ENCODE measurements at places on chromosomes 3 and 15.

- DNase-seq = no peak
These were observed 12.4 kb upstream of the CACNA2D2 start for GRCh38 chr3:50515565-50516439.

- DNase-seq = no peak
These were observed 12.0 kb upstream of the SEMA4B start for GRCh38 chr15:90188914-90189748.

DNA sequence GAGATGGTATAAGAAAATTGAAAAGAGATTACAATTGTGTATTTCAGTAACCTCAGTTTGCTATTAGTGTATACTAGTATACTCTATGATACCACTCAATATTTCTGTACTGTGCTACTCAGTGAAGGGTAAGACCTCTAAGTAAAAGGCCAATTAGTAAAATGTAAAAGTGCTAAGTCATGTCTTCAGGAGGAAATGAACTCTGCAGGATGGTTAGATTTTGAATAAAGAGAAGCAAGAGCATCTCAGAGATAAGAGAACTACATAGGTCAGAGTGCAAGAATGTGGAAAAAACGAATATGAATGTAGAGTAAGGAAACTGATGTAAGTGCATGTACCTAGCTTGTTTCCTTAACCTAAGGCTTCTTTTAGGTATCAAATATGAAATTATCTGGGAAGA is 796.6 kb upstream of the GBE1 start:
- no peak for DNase-seq

DNA sequence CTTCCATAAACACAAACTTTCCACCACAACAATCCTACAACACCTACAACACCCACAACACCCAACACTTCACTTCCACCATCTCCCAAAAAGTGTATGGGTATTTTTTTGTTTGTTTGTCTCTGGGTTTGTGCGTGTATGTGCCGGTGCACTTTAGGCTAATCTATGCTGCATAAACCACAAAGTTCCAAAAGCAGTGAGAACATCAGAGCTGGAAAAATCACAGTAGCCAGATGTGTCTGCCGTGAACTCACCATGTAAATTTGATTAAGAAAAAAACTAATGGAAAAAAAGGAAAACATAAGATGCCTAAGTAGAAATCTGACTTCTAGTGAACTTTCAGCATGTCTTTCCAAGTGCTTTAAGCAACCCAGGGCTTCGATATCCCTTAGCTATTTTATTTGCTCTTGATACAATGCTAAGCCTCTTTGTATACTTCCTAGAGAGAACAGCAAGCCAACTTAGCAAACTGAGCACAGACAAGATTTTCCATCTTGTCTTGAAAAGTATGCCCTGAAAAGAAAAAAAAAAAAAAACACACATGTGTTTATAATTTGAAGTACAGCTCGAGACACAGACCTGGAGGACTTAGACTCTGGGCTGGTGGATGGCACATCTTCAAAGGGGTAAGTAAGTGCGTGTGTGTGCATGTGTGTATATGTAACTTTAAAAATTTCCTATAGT is 91.4 kb downstream of the WWTR1 start:
- no peak for DNase-seq

GRCh38 chr3:117706037-117706436 is 996.5 kb downstream of the TUSC7 start:
- DNase-seq = no peak

GRCh38 chr3:117893638-117894037 is 1141.0 kb downstream of the IGSF11 start:
- DNase-seq = no peak

DNA sequence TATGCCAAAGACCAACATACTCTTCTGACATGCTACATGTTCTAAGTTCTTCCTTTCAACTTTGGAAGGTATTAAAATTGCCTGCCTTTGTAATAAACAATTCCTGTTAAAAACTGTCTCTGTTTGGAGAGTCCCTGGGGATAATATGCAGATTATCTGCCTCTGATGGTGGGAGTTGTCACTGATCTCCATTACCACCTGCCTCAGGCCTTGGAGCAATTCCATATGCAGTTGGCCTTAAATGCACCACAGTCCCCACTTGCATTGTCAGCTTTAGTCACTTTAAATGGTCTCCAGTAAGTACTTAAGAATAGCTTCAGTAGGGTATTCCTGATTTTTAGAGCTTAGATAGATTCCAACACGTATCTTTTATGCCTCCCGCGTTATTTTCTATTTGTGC is 121.1 kb upstream of the GOLIM4 start:
- DNase-seq = no peak

DNA sequence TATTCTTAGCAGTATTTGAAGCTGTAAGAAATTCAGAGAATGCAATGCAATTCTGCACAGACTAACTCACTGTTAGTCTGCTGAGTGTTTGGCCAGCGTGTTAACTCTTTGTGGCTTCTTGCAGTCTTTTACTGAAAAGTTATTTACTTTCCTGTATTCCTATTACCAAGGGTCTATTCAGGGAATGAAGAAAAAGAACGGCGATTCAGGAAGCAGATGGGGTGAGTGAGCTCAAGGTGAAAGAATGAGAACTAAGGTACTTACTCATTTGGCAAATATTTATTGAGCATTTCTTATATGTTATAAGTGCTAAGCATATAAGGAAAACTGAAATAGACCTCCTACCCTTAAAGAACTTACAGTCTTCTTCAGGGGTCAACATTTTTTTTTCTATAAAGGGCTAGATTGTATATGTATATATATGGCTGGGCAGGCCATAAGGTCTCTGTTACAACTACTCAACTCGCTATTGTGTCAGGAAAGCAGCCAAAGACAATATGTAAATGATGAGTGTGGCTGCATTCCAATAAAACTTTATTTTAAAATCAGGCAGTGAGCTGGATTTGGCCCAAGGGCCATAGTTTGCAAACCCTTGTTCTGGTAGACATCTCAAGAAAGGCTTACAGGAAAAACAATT is 271.9 kb upstream of the GADL1 start:
- DNase-seq = no peak

DNA sequence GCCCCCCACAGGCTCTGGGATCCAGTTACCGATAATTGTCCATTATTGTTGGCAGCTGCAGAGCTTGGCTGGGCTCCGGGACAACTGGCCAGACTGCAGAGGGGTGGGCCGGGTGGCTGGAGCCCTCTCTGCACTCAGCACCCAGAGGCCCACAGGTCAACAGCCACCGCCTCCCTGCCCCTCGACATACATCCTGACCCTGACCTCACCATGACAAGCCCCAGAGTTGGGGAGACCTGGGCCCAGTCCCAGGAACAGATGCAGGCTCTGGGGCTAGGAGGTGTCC is 22.4 kb downstream of the PTH1R start:
- no peak for DNase-seq

- no peak for DNase-seq
These were observed 769.5 kb downstream of the TUSC7 start for GRCh38 chr3:117479095-117479494.

GRCh38 chr15:28020644-28021043 is 78.5 kb downstream of the OCA2 start:
- DNase-seq = no peak

- no peak for DNase-seq
These were observed 170.3 kb upstream of the CGNL1 start for GRCh38 chr15:57205996-57206395.

GRCh38 chr3:102577082-102577789 is 142.4 kb downstream of the ZPLD1 start:
- no peak for DNase-seq

GRCh38 chr3:46609944-46610722 is 2.2 kb upstream of the FAM240A start:
- no peak for DNase-seq

DNA sequence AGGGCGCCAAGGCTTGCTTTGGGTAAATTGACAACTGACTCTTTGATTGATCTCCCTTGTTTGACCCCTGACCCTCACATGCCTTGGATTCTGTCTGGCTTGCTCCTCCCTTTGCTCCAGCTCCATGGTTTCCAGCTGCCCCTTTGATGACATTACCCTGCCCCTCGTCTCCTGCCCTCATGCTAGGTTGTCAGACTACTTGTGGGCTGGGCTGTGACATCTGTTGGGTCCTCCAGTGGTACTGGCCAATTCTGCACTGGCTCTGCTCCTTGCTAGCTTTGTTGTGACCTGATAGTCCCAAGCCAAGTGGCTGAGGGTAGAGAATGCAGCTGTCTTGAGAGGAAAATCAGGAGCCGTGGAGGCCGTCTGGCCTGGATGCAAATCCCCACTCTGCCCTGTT is 6.2 kb downstream of the THSD4 start:
- DNase-seq = no peak

DNA sequence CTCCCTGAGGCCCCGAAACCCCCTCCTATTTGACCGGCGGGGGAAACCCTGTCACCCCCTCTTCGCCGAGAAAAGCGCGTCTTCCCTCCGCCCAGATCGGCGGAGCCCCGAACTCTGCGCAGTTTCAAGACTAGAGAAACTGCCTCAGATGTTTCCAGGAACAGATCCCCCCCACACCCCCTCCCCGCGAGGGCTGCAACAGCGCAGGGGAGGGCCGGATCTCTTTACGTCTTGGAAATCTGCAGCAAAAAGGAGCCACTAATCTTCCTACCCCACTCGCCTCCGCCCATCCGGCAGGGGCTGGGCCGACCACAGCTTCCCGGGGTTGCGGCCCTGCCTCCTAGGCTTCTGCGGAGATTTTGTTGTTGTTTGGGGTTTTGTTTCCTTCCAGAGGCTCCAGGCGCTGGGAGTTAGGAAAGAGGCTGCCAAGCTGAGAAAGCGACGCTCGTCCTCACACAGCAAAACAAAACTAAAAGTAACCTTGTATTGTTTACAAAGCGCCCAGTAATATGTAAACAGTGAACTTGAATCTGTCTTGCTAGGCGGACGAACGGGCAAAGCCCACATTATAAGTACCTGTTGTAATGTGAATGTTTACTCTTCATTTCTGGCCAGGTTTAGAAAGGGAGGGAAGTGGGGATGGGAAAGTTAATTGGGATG is 2.2 kb downstream of the FOXB1 start:
- DNase-seq = peak; percentile 43
